ENCODE measurements at places on chromosomes 11 and 22. TPM values are rescaled to one million over a fixed set of nuclear protein-coding genes. Genes with fewer than 3 reads are reported as not detected.

DNA sequence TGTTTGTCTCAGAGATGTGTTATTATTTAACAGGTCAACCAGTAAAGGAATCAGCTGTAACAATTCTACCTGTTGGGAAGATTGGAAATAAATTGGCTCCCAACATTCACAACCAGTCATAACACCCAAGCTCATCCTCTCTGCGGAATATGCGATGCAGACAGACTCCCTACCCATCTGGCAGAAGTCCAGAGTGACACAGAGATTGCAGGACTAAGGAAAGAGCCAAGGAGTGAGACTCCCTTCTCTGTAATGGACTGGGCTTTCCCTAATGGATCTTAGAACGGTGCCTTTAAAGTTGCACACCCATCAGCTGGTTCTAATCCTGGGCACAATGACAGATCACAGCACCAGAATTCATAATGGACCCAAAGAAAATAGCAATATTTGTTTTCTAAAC lies 27.8 kb upstream of the UBASH3B start:
- DNase-seq = no peak

DNA sequence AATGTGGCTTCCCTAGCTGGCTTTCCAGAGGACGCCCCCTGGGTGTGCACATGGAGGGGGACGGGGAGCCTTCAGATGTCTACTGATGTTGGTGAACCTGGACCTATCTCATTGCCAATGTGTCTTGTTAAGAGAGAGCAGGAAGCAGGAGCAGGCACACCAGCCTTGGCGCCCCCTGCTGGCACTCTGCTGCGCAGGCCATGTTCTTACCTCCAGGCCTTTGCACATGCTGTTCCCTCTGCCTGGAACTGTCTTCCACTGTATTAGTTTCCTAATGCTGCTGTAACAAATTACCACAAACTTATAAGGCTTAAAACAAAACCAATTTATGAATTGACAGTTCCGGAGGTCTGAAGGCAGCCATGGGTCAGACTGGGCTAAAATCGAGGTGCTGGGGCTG lies 23.6 kb upstream of the MN1 start:
- DNase-seq = no peak

GRCh38 chr11:65925397-65925796 lies 6.2 kb downstream of the DRAP1 start:
- no peak for DNase-seq

DNA sequence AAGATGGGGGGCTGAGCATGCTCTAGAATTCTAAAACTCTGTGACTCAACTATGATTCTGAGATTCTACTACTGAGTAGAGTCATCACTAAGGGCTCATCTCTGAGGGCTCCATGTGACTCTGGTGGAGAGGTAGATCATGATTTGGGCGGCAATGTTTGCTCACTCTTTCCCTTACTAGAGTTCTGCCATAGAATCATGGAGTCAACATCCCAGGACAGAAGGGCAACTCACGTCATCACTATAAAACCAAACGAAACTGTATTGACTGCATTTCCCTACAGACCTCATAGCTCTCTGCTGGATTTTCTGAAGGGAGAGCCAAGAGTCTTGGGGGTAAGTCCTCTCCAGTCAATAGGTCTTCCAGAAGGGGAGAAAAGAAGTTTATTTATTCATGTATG lies at the start of gene MS4A14:
Gene MS4A14 (plus strand): TSS at position 78 of the 400 bp plus-strand sequence. CDS start 120 bp downstream, at position 198.
- DNase-seq = no peak

GRCh38 chr22:35860837-35861236 lies 143.2 kb downstream of the APOL5 start:
- DNase-seq = no peak

GRCh38 chr11:32809313-32809712 lies 14.9 kb upstream of the CCDC73 start:
- no peak for DNase-seq

GRCh38 chr11:15119352-15119751 lies 4.6 kb downstream of the INSC start:
- DNase-seq = no peak

Gene FREY1
- total RNA-seq = 1.5 TPM

Gene OR51Q1
- total RNA-seq = not detected

Gene SPDYC
- total RNA-seq = not detected

Gene MACROD1
- total RNA-seq = 22.3 TPM

All from osteocyte (in vitro differentiated cells).